ENCODE measurements at places on chromosomes 12 and 14.

DNA sequence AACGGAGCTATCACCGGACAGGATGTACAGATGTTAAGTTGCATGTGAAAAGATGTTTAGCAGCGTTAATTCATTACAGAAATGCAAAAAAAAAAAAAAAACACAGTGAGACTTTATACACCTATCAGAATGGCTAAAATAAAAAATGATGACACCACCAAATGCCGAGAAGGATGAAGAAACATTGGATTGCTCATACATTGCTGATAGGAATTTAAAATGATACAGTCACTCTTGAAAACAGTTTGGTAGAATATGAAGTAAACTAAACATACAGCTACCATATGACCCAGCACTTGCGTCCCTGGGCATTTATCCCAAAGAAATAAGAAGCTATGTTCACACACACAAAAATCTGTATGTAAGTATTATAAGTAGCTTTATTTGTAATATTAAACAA is 574.1 kb downstream of the SLC16A7 start:
- DNase-seq: no peak

DNA sequence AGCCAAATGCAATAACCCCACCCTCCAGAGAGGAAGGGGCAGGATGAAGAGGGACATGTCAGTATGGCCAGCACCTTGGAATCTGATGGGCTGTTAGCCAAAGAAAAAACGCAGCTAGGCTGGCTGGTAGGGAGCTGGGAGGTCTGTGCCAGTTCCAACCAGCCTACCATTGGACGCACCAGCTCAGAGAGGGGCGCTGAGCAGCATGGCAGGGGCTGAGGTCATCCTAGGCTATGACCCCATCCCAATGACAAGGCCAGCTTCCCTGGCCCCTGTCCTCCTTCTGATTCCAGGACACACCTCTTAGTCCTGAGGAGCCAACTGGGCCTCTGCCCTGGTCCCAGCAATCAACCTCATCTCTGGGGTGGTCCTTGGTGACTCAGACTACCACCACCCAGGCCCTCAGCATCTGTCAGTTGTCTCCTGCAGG is 12.2 kb downstream of the ACTN1 start:
- no peak for DNase-seq

GRCh38 chr14:24064091-24064795 is 7.1 kb upstream of the CPNE6 start:
- DNase-seq: no peak

DNA sequence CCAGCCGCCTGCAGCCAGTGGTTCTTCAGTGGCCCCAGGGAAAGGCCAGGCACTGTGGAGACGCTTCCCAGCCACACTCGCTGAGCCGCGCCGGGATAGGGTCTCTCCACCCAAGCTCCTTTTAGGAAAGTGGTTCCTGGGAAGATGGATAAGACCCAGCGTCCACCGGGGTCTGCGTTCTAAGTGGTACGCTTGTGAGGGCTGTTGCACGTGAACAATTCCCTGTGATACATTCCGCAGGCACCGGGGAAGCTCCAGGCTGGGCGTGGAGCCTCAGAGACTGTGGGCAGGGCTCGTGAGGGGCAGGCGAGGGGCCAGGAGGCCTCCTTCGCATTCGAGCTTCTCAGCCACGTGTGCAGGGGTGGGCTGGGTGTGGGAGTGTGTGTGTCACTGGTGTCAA is 48.4 kb downstream of the GALNT9 start:
- DNase-seq: no peak

GRCh38 chr12:31578632-31579031 is 12.3 kb downstream of the DENND5B start:
- DNase-seq: no peak

DNA sequence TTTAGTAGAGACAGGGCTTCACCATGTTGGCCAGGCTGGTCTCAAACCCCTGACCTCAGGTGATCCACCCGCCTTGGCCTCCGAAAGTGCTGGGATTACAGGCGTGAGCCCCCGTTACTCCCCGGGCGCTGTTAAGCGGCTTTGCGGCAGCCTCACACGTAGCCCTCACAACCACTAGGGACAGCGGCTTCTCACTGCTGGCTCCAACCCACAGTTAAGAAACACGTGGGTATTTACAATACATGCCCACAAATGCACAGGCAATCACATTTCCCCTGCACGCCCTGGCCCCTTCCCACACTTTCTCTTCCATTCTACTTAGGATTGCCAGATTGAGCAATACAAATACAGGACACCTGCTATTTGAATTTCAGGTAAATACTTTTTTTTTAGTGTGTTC is 37.0 kb upstream of the EIF5 start:
- DNase-seq: no peak

- no peak for DNase-seq
Observed at GRCh38 chr12:121246893-121247557, 37.1 kb downstream of the P2RX4 start.

- no peak for DNase-seq
Observed at GRCh38 chr12:50188241-50188781, 21.1 kb upstream of the CERS5 start.

DNA sequence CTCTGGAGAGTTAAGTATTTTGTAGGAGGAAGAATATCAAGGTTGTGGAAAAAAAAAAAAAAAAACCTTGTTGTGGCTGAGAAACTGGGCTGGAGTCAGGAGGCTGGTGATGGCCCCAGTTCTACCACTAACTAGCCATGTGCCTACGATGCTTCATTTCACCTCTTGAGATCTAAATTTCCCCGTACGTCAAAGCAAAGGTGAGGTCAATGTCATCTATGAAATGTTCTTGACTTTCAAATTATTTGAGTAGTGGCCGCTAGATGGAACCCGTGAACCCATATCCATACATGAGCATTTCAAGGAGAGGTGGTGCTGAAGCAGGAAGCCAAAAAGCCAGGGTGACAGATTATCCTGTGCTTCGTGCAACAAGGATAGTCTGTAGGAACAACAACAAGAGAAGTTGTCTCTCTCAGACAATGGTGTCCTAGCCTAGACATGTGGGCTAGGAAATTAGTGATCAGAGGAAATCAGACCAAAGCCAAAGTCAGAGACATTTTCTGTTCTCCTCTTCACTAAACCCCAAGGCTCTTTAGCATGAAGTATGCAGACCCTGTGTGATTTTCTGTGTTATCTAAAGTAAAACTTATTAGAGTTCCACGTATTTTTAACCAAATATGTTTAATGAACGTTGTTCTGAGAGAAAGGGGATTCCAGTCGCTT is 95.5 kb upstream of the ETV6 start:
- DNase-seq: no peak

GRCh38 chr14:61229475-61229888 is 51.7 kb downstream of the TMEM30B start:
- no peak for DNase-seq

- DNase-seq: no peak
Observed at GRCh38 chr12:23253191-23253590, 628.2 kb downstream of the ETNK1 start.

- no peak for DNase-seq
Observed at GRCh38 chr12:76018672-76019071, 12.9 kb downstream of the PHLDA1 start.

GRCh38 chr12:96329018-96329417 is 71.2 kb downstream of the CDK17 start:
- DNase-seq: no peak

DNA sequence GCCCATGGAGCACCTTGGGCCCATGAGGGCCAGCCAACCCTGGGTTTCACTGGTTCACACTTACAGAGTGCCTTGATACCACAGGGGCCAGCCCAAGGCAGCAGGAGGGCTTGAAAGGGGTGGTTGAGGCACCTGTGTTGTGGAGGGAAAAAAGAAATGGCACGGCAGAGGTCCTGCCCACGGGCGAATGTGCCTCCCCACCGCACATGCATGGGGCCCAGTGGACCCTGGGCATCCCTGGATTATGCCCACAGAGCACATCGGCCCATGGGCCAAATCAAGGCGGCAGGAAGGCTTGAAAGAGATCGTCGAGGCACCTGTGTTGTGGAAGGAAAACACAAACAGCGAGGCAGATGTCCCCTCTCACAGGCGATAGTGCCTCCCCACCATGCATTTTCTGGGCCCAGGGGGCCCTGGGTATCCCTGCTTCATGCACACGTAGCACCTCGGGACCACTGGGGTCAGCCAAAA is 378.1 kb downstream of the ALG10 start:
- no peak for DNase-seq

DNA sequence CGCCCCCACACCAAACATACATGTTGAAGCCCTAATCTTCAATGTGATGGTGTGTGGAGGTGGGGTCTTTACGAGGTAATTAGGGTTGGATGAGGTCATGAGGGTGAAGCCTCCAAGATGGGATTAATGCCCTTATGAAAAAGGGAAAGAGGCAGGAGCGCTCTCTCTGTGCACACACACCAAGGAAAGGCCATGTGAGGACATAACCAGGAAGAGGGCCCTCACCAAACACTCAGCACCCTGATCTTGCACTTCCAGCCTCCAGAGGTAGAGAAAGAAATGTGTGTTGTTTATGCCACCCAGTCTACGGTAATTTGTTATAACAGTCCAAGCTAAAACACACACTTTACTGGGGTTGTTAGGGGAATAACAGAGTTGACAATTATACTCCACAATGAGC is 14.6 kb upstream of the PITPNM2 start:
- DNase-seq: no peak

GRCh38 chr12:57226588-57227314 is 2.8 kb upstream of the SHMT2 start:
- no peak for DNase-seq

DNA sequence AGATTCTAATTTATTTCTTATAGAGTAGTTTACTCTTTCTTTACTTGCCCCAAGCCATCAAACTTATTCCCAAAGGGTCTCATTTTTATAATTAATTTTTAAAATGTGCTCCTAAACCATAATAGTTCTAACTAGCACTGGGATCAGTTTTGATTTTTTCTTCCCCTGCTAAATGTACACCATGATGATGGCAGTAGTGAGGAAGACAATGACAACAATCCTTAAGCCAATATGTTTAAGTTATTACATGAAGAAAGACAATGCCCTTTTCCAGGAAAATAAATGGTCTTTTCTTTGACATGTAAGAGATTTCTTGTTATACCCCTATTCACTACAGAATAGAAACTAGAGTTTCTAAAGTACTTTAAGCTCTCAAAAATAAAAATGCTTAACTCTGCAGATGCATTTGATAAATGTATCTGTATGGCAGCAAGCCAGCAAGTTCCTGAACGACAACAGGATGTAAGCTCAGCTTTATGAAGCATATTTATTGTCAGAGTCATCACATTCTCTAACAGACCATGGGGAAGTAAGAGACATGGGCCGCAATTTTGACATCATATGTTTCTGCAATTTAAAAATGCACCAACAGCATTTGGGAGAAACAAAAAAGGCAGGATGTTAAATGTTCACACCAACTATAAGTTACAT is 36.0 kb upstream of the SNX6 start:
- DNase-seq: no peak

GRCh38 chr12:116644806-116645205 is 85.6 kb downstream of the MAP1LC3B2 start:
- DNase-seq: no peak

- no peak for DNase-seq
Observed at GRCh38 chr12:116278667-116279066, 1.2 kb upstream of the MED13L start.

DNA sequence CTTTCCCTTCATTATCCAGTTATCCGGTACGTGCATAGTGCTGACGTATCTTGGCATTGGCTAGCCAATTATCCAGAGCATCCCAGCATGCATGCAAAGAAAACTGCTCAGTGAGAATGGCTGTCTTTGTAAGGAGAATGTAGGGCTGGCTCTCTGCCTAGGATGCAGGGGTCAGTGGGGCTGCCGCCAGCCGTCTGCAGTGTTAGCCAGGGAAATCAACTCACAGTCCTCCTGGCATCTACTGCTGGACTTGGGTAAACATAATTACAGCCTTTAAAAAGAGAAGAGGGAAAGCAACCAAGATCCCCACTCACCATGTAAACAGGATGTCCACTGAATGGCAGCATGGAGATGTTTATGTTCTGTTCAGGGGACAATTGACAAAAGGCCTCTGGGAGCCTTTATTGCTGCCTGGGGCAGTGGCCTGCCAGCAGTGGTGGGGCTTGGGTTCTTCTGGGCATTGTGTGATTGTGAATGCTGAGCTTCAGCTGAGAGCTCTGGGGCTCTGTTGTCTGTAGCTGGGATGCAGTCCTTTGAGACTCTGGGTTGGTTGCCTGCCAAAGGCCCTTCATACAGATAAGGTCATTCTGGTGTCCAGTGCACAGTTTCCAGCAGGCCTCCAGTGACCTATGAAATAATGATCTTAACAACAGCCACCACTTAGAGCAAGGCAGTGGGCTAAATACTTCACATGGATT is 121.8 kb downstream of the TBC1D30 start:
- no peak for DNase-seq

DNA sequence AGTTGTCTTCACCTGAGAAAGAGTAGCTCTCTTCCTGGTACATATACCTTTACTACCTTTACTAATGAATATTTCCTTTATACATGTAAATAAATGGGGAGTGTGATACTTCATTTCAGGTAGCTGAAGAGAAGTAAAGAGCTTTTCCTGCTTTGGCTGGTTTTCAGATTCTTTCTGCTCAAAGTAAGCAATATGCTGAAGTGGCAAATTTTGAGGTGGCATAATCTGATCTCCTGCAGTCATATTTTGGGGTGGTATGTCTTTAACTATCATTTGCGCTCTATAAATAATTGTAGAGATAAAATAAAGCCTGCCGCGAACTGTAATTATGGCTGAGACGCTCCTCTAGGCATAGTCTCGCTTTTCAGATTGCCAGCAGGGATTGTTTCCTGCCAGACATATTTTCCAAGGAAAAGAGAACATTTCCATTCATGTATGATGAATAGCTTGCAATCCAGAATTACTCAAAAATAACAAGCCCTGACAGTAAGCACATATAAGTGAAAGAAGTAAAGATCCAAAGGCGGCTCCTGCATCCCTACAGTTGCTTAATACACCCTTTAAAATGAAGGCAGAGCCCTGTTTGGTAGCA is 200.7 kb downstream of the C12orf50 start:
- DNase-seq: no peak

DNA sequence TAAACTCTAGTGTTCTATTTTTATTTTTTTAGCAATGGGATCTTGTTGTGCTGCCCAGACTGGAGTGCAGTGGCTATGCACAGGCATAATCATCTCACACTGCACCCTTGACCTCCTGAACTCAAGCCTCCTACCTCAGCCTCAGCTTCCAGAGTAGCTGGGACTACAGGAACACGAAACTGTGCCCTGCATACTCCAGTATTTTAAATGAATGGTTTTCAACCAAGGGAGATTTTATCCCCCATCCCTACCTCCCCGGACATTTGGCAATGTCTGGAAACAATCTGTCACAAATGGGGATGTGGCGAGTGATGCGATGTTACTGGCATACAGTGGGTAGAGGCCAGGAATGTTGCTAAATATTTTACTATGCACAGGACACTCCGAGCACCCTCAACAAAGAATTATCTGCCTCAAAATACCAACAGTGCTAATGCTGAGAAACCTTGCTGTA is 2.1 kb downstream of the CBX5 start:
- no peak for DNase-seq

GRCh38 chr12:106945261-106945851 is 10.4 kb upstream of the TMEM263 start:
- no peak for DNase-seq

- no peak for DNase-seq
Observed at GRCh38 chr14:88554457-88555286, at the start of gene PTPN21. PTPN21 (minus strand) TSS chr14:88555007; CDS start chr14:88550417, 4,590 bp downstream.

GRCh38 chr12:76247992-76248391 is 100.2 kb downstream of the BBS10 start:
- DNase-seq: no peak

GRCh38 chr12:3202096-3202495 is 124.9 kb downstream of the TSPAN9 start:
- DNase-seq: no peak

- no peak for DNase-seq
Observed at GRCh38 chr12:57040211-57040610, 9.7 kb downstream of the MYO1A start.

All from activated T-helper 1 cell treated with anti-CD3 and anti-CD28 coated beads, Interleukin-2, amount 50 U/mL, for 16 hours (primary cell).